Thymus (tissue), 14 donors: ENCODE measurements at places on chromosomes 2 and 18. TPM values are rescaled to one million over a fixed set of nuclear protein-coding genes. Genes with fewer than 3 reads are reported as not detected.
A peak's percentile ranks its signal among the peaks of the same experiment; 100 is the strongest.

Gene SCN1A
- 0.09 TPM for total RNA-seq

Gene DPP10
- total RNA-seq = 0.14 TPM

Gene SOCS6
- 5.4 TPM for total RNA-seq

Gene CRYGD
- not detected for total RNA-seq

DNA sequence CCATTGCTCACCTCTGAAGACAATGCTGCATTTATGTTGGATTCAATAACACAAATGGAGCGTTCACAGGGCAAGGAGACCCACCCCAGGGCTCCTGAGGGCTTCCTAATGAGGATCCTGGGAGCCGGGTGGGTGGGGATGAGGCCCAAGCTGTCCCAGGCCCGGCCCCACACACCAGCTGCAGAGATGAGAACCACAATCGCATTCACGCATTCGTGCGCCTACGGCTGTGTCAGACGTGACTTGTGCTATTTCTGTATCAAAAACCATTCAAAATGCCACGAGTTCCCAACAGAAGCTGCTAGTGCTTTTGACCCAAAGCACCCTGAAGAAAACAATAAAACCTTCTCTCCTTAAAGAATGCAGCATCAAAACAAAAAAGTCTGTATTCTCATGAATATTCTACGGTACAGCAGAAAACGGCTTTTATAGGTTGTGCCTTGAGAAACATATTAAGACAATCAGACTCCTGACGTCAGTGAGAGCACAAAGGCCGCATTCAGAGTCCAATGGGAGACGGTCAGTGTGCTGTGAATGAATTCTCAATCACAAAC is 205.4 kb downstream of the HDAC4 start:
- no peaks in the 10 kb centered on the region for H3K4me1 ChIP-seq
- DNase-seq = no peak
- no peak overlapping the region for H3K4me3 ChIP-seq
- no peaks in the 10 kb centered on the region for H3K27me3 ChIP-seq
- H3K27ac ChIP-seq = peak overlapping the region; percentile 27

GRCh38 chr2:234046521-234046920 is 4.0 kb upstream of the SPP2 start:
- peaks cover 2% of the 10 kb centered on the region for H3K27me3 ChIP-seq
- H3K4me3 ChIP-seq = no peak overlapping the region
- no peak overlapping the region for H3K27ac ChIP-seq
- H3K36me3 ChIP-seq = no peaks in the 10 kb centered on the region
- no peak for DNase-seq
- H3K4me1 ChIP-seq = no peaks in the 10 kb centered on the region

DNA sequence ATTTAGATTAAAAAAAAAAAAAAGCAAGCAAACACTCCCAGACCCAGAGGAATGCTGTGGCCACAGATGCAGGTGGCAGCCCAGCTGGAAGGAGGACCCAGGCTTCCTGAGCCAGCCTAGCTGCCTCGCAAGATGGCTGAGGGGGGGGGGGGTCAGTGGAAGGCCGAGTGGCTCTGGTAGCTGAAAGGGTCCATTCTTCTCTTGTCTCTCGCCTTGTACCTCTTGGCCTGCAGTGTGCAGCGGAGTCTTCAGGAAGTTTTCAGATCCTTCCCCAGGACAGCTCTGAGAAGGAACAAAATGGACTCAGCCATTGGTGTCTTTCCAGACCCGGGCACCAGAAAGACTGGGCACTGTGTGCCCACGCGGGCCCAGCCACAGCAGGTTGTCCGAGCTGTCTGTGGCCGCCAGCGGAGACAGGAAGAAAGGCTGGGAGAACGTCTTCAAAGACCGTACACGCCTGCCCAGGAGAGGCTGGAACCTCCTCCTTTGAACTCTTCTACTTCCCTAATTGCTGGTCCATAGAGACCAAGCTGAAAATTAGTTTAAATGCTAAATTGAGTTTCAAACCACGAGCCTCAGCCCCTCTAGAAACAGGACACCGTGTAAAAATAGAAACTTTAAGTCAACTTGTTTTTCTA is 21.3 kb downstream of the APCDD1 start:
- H3K27me3 ChIP-seq = peaks cover 3% of the 10 kb centered on the region
- DNase-seq = no peak
- H3K36me3 ChIP-seq = no peaks in the 10 kb centered on the region
- peaks cover 5% of the 10 kb centered on the region for H3K4me1 ChIP-seq
- H3K27ac ChIP-seq = no peak overlapping the region

- H3K27ac ChIP-seq = peak overlapping the region; percentile 32
- DNase-seq = no peak
- H3K4me1 ChIP-seq = peaks cover 25% of the 10 kb centered on the region
- H3K27me3 ChIP-seq = peaks cover 34% of the 10 kb centered on the region
- no peaks in the 10 kb centered on the region for H3K36me3 ChIP-seq
Measured at GRCh38 chr2:73979686-73980085, 5.0 kb upstream of the TET3 start.

DNA sequence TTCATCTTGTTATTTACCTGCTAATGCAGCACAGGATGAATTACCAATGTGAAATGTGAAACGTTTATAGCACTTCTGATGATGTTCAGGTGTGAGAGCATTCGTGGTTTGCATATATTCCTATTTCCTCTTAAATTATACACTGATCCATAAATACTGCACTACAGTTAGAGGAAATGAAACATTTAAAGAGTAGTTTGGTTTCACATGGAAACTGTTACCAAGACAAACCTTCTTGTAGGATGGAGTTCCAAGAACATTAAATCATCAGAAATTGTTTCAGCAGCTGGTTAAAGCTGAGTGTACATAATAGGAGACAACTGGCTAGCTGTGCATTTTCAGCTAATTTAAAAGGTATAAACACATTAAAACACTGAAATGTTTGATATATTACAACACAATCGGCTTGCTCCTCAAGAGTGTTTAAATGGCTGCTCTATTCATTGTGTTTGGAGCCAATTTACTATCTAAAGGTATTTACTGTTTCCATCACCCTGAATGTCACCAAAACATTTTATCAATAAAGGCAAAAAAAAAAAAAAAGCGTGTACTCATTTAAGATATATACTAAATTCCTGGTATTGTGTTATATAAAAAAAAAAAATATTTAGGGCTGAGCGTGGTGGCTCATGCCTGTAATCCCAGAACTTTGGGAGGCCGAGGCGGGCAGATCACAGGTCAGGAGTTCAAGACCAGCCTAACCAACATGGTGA is 100.6 kb downstream of the DYM start:
- H3K4me3 ChIP-seq = no peak overlapping the region
- H3K4me1 ChIP-seq = peaks cover 7% of the 10 kb centered on the region
- H3K36me3 ChIP-seq = no peaks in the 10 kb centered on the region
- H3K27ac ChIP-seq = no peak overlapping the region

- peaks cover 11% of the 10 kb centered on the region for H3K4me1 ChIP-seq
- no peak for DNase-seq
- peak overlapping the region; percentile 4 for H3K27ac ChIP-seq
- H3K4me3 ChIP-seq = no peak overlapping the region
Measured at GRCh38 chr2:224983712-224984554, 58.3 kb downstream of the DOCK10 start.

DNA sequence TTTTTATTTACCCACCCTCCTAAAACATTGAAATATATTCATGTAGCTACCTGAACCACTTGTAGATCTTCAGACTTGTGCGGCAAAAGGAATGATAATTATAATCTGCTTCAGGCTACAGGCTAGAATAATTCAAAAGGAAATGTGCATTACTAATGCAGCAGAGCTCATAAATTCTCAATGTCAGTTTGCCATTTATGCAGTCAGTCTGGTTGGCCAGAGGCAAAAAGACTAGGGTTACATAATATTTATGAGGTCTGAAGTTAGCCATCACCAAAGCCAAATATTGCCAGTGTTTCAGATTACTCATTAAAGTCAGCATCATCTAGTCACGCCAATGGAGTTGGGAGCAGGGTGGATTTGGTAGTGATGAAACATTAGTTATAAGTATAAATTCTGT is 38.9 kb downstream of the METAP1D start:
- H3K4me3 ChIP-seq = no peak overlapping the region
- no peak overlapping the region for H3K27ac ChIP-seq
- no peaks in the 10 kb centered on the region for H3K27me3 ChIP-seq
- H3K36me3 ChIP-seq = no peaks in the 10 kb centered on the region
- DNase-seq = no peak
